ENCODE measurements at places on chromosomes 7 and 10.

- DNase-seq, result no peak
These were observed 3.9 kb downstream of the TYSND1 start for GRCh38 chr10:70142555-70142954.

DNA sequence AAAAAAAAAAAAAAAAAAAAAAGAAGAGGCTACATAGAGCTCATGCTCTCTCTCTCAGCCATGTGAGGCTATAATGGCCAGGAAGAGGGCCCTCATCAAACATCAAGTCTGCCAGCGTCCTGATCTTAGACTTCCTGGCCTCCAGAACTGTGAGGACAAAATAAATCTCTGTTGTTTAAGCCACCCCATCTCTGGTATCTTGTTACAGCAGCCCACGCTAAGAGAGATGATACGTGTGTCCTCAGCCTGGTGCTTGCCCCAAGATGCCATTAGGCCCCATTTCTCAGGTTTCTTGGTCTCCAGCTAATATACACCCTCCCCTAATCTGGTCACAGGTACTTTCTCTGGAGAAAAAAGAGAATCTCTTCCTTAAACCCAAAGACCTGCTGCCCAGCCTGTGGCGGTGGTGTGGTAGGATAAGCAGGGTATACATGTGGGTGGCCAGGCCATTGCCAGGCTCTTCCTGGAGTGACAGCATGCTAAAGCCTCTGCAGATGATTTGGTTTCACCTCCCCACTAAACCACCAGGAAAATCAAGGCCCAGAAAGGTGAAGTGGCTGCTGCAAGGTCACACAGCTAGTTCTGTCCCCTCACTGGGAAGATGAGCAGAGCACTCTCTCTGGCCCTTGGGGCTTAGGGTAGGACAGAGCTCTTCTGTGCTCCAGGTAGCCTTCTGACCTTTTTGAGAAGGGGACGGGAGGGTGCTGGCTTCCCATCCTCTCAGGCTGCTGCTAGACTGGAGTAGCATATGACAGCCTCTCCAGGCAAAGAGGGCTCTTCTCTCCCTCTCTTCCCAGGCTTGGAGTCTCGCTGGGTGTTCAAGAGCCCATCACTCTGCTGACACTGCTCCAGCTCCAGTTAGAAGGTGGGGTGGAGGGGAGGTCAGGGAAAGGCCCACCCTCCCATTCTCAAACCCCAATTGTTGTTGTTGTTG lies 5.2 kb downstream of the SPOCK2 start:
- DNase-seq, result no peak

- DNase-seq, result no peak
These were observed 237.8 kb upstream of the GALNT17 start for GRCh38 chr7:70893971-70894715.

- no peak for DNase-seq
These were observed 255.5 kb upstream of the C7orf33 start for GRCh38 chr7:148334959-148335577.

- DNase-seq, result no peak
These were observed 546.5 kb upstream of the STEAP1 start for GRCh38 chr7:89607792-89608191.

GRCh38 chr7:107076781-107077698 lies 32.5 kb downstream of the PRKAR2B start:
- no peak for DNase-seq

GRCh38 chr10:94308866-94309265 lies 53.9 kb downstream of the NOC3L start:
- DNase-seq, result no peak

DNA sequence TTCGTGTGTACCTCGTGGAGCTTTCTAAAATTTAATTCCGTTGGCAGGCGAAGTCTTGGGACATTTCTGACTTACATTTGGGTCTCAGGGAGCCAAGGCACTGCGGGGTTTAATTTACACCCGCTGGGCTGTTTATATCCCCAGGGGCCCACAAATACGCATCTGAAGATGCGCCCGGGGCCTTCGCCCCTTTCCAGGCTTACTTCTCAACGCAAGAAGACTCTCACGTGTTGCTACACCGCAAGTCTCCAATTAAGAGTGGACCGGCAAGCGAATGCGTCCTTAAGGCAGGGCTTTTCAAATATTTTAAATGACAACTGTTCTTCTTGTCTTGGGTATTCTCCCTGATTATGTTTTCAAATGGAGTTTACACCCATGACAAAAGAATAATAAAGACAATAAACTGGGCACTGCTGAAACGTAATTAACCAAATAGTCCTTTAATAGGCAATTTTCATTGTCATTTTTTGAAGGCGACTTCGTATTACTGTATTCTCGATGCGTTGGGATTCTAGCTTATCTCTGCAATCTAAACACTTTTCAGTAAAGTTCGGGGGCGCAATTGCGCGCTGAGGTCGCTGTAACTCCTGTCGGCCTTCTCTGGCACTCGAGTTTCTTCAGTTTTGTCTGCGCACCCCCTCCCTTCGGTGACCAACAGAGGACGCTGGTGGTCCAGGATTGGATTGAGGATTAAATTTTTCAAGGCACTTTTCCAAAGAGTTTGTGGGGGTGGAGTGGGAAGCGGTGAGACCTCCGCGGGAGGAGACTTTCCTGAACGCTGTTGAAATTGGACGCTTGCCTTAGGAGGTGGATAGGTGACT lies 837 bp upstream of the IGFBP3 start:
- peak; percentile 50 for DNase-seq

DNA sequence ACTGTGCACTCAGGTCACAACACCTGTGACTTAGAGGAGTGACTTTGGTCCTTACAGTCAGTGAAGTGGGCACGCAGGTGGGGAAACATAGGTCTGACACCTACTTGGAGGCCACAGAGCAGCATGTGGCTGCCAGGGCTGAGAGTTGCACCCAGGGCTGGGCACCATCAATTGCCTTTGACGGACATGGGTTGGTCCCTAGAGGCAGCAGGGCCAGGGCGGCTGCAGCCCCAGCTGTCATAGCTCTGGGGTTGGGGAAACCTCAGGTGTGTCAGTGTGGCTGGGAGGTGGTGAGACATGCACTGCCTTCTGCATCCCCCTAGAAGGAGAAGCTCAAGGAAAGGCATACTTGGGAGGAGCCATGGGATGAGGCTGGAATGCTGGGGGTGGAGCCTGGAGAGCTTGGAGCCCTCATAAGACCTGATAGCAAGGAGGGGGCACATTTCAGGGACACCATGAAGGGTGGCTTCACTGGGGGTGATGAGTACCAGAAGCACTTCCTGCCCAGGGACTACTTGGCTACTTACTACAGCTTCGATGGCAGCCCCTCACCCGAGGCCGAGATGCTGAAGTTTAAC lies at the start of gene INMT:
Gene INMT, plus strand, starts transcription at position 440 of the 578 bp plus-strand sequence. Its CDS starts 16 bp downstream, at position 456.
- no peak for DNase-seq

GRCh38 chr7:42082144-42082543 lies 154.9 kb downstream of the GLI3 start:
- DNase-seq, result no peak

- no peak for DNase-seq
These were observed 44.1 kb downstream of the ANTXRL start for GRCh38 chr10:46330894-46331293.

DNA sequence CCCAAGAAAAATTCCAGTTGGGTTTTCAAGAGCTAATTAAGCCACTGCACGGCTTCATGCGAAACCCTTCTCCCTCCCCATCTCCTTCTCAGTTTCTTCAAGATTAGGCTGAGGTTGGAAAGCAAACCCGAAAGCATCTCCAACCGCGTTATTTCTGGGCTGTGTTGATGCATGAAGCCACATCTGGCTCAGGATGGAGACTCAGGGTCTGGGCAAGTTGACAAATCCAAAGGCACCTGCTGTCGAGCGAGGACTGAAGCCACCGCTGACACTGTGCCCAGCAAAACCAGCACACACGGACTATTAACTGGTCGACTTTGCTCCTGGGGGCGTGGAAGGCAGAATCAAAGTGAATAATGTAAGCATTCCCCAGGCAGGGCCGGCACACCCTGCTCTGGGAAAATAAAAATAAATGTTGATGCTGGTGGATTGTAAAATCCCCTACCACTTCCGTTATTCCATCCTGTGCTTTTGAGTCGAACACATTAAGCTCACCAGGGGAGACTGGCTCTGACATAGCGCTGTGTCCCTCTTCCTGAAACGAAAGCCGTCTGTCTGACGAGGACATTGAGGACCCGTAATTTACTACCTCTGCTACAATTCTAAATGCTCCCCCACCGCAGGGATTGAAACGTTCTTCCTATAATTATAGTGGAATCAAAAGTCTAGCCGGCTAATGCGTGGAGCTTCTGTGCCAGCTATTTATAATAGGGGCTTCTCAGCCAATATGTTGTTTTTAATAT lies 269.8 kb downstream of the ADARB2 start:
- no peak for DNase-seq

DNA sequence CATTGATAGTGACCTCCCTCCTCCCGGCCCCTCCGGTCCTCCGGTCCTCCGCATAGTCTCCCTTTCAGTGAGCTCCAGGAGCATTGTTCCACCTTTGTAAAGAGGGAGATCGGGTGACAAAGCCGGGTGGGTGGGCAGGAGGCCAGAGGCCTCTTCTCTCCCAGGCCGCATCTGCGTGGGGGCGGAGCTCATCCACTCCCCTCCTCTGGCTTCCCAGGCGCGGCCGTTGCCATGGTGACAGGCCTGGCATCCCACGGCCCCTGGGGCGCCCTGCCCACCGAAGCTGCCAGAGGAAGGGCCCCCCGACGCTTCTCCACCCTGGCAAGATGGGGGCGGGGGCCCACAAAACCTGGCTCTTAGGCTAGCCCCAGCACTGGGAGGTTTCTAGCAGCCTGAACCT lies 4.4 kb upstream of the FZD9 start:
- no peak for DNase-seq

DNA sequence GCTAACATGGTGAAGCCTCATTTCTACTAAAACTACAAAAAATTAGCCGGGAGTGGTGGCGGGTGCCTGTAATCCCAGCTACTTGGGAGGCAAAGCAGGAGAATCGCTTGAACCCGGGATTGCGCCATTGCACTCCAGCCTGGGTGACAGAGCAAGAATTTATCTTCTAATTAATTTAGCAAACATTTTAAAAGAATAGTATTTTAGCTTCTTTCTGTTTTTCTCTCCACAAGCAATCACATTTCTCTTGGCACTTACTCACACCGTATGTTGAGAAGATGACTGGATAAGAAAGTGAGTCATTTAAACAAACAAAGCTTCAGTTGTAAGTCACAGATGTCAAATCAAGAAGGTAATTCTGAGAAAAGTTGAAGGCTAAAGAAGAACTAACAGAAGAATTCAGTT lies 264.0 kb downstream of the ARL4A start:
- DNase-seq, result peak; percentile 46

- peak; percentile 94 for DNase-seq
These were observed 23.1 kb downstream of the ZCCHC24 start for GRCh38 chr10:79422178-79422892.

GRCh38 chr7:19665399-19666008 lies 43.3 kb downstream of the POLR1F start:
- DNase-seq, result peak; percentile 9

GRCh38 chr10:46084321-46085165 lies 38.5 kb upstream of the MSMB start:
- no peak for DNase-seq

GRCh38 chr7:128099204-128099671 lies 68.0 kb upstream of the LRRC4 start:
- no peak for DNase-seq

GRCh38 chr7:115474137-115474536 lies 552.2 kb downstream of the MDFIC start:
- DNase-seq, result no peak

- no peak for DNase-seq
These were observed 44.5 kb downstream of the FOXK1 start for GRCh38 chr7:4726566-4726965.

GRCh38 chr7:129073738-129074137 lies 18.8 kb upstream of the TNPO3 start:
- DNase-seq, result no peak

DNA sequence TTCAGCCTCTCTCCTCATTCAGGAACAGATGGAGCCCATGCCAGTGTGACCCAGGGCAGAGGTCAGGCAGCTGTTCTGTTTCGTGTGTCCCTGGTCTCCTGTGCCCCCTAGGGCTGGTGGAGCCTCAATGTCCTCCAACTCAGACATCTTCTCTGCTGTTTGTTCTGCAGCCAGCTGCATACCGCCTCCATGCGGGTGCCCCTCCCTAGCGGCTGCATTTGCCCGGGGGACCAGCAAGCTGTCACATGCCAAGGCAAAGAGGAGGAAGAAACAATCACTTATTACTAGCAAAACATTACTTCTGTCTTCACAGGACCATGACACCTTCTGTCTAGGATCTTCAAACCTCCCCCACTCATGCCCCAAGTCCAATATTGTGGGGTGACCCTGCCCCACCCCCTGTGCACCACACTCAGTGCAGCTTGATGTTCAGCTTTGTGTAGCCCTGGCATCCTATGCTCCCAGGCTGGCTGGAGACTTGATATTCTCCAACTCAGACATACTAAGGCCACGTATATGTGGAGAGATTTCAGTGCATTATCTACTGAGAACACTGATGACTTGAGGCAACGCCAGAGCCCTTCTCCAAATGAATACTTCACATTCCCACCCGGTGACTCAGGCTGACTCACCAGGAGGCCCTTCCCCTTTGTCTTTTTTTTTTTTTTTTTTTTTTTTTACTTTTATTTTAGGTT lies 188.9 kb downstream of the SKIDA1 start:
- DNase-seq, result peak; percentile 93

GRCh38 chr7:46557781-46558180 lies 636.7 kb upstream of the IGFBP3 start:
- no peak for DNase-seq

- no peak for DNase-seq
These were observed 11.4 kb downstream of the BUD31 start for GRCh38 chr7:99420213-99420612.

DNA sequence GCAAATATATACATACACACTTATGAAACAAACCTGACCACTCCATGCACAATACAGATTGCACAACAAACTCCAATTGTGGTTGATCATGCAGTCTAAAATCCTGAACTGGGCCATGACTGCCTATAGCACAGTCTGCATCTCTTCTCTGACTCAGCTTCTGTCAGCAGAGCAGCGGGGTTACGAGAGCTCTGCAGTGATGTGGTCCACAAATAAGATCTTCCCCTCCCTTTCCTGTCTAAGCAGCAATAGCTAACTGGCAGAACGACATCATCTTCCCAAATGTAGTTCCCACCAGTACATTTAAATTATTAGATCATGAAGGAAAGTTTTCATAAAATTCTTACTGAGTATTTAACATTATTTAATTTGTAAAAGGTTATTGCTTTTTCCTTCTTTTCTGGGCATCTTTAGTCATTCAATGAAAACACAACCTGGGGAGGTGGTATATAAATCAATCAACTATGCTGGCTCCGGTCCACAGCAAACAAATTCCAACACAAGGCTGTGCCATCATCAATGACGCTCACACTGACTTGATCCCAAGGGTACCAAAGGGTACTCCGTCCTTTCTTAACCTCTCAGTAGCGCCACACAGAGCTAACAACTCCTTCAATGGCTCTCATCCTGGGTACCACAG lies 17.1 kb downstream of the ARHGAP21 start:
- DNase-seq, result peak; percentile 65

- DNase-seq, result no peak
These were observed 8.4 kb downstream of the DBNL start for GRCh38 chr7:44052771-44053365.
